ENCODE measurements at places on chromosomes 5 and 9.

- DNase-seq, result no peak
Measured at GRCh38 chr5:173742432-173742816, 126.0 kb upstream of the BOD1 start.

GRCh38 chr5:90844931-90845330 is 286.3 kb downstream of the ADGRV1 start:
- no peak for DNase-seq

GRCh38 chr9:136881691-136882108 is 4.6 kb upstream of the TRAF2 start:
- DNase-seq, result no peak

GRCh38 chr5:134555890-134556311 is 30.4 kb downstream of the JADE2 start:
- no peak for DNase-seq

- DNase-seq, result peak; percentile 44
Measured at GRCh38 chr5:147887026-147887627, 8.6 kb downstream of the SCGB3A2 start.

Measured in NCI-H510A treated with DMSO at 0.1 percent for 48 hours (cell line).